Heart right ventricle (tissue), 16 donors: ENCODE measurements at places on chromosomes 2 and 18. TPM values are rescaled to one million over a fixed set of nuclear protein-coding genes. Genes with fewer than 3 reads are reported as not detected.

- no peak for DNase-seq
These were observed 23.9 kb downstream of the BAZ2B start for GRCh38 chr2:159592441-159592840.

Gene TTN
- 2,633 TPM for total RNA-seq

DNA sequence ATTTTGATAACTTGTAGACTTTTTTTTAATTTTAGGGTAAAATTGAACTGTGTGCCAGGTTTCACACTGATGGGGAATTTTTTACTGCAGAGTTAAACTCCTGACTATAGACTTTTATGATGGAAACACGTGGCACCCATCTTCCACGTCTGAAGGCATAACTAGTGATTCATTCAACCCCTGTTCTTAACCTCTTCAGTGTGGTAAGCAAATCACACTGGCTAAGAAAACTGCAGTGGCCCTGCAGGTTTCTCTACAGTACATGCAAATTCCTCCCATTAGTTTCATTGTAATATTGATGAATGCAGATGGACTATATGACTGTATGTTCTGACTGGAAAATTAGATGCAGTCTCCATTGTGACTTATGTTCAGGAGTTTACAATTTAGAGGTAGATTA is 47.2 kb downstream of the SMAD4 start:
- no peak for DNase-seq

Gene UGT1A4
- not detected for total RNA-seq

- no peak for DNase-seq
These were observed 37.5 kb upstream of the SCN9A start for GRCh38 chr2:166413255-166413654.

DNA sequence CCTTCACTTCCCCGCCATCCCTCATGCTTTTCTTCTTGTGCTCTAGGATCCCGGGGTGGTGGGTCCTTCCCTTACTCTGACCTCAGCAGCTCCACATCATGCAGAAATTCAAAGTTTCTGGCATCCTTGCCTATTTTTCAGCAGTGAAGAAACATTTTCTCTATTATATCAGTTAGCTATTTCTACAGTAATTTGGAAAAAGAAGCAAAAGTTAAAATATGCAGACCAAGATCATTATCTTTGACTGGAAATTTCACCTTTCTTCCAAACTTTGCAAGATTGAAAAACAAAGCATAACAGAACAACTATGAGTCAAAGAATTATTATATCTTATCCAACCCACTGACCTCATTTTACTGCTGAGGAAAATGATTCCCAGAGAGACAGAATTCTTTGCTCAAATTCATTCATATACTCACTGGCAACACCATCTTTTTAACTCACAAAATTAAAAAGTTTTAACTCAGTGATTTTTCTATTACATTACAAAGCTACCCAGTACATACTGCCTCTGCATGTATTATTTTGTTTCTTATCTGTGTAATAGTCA is 40.5 kb downstream of the ANTXR1 start:
- DNase-seq: no peak

DNA sequence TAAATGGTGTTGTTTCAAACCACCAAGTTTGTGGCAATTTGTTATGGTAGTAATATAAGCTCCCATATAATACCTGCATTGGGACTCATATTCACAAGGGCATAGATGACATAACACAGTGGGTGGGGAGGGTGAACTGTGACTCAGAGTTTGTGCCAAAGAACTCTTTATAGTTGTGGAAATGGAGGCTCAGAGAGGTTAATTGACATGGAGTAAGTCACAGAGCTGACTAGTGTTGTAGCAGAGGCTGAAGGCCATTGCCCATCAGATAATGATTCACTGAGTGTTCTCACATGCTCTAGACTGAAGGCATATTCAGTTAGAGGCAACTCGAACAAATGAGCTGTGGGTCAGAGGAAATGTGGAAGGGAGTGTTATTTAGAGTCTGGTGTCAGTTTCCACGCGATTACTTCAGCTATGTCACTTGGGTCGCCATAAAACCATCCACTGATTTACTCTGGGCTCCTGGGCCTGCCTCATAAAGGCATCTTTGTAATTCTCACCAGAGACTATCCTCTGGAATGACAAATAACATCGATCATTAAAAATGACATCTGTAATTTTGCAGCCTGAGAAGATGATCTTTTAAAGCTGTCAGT is 264.7 kb downstream of the CCDC85A start:
- DNase-seq: no peak

Gene ITGB6
- 1.6 TPM for total RNA-seq

DNA sequence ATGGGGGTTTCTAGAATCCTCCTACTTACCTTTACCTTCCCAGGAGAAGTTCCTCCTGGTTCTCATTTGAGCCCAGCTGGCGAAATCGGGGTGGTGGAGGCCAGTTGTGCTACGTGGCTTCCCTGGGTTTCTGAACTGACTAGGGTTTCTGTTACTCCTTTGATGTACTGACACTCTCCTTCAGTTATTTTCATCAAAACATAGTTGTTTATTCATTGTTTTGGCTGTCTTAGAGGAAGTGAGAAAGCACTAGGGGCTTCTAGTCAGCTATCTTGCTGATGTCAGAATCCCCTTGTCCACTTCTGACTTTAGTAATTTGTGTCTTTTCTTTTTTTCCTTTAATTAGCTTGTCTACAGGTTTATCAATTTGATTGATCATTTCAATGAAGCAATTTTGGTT is 332.2 kb upstream of the TANK start:
- no peak for DNase-seq

Gene RGPD3
- total RNA-seq: 0.15 TPM

GRCh38 chr2:9981655-9982054 is 30.2 kb downstream of the GRHL1 start:
- no peak for DNase-seq

DNA sequence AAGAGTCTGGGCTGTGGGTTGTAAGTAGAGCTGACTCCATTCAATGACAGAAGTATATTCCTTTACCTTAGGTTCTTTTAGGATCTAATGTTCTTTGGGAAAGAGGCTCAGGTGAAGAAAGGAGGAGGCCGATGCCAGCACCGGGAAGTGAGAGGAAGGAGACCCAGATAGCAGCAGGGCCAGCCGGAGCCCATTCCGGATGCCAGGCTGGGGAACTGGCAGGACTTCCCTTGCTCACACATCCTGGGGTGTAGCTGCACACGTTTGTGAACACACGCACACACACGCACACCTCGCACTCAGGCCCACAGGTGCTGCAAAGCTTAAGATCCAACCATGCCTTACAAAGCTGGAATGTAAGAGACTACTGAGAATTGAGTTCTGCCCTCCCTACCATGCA is 95.8 kb upstream of the SMAD2 start:
- no peak for DNase-seq

Gene PREPL
- total RNA-seq: 75.1 TPM

Gene NT5C1B
- total RNA-seq: not detected
